Cardiac septum (tissue), 1 donor: ENCODE measurements at places on chromosomes 12 and 14. TPM values are rescaled to one million over a fixed set of nuclear protein-coding genes. Genes with fewer than 3 reads are reported as not detected.

The ACOT4 gene
- 0.73 TPM for total RNA-seq

The NXPH4 gene
- total RNA-seq = 20.0 TPM

The C1R gene
- 96.9 TPM for total RNA-seq

The BEST3 gene
- 0.73 TPM for total RNA-seq

The EML1 gene
- total RNA-seq = 29.9 TPM

The LTA4H gene
- total RNA-seq = 35.5 TPM

The PXN gene
- 73.8 TPM for total RNA-seq

The NGB gene
- not detected for total RNA-seq

The TTC7B gene
- total RNA-seq = 64.9 TPM

The KLHL33 gene
- total RNA-seq = 0.35 TPM

The PPP4R3A gene
- total RNA-seq = 45.5 TPM

The CCDC88C gene
- 2.6 TPM for total RNA-seq

The RNASE3 gene
- total RNA-seq = not detected

The MARCHF9 gene
- 13.1 TPM for total RNA-seq

The SPX gene
- total RNA-seq = 10.0 TPM

The SLC6A12 gene
- 2.7 TPM for total RNA-seq

The ADAMTS20 gene
- total RNA-seq = not detected

The ZNF385A gene
- total RNA-seq = 4.8 TPM

The COX8C gene
- total RNA-seq = 0.67 TPM
